ENCODE measurements at places on chromosomes 16 and 17.

- DNase-seq = peak; percentile 8
Observed at GRCh38 chr17:73340093-73340596, 28.3 kb upstream of the CDC42EP4 start.

GRCh38 chr17:33964344-33964979, 290.6 kb upstream of the CCL2 start:
- DNase-seq = peak; percentile 55

GRCh38 chr16:2854700-2855309, 3.2 kb downstream of the PRSS22 start:
- DNase-seq = peak; percentile 33

DNA sequence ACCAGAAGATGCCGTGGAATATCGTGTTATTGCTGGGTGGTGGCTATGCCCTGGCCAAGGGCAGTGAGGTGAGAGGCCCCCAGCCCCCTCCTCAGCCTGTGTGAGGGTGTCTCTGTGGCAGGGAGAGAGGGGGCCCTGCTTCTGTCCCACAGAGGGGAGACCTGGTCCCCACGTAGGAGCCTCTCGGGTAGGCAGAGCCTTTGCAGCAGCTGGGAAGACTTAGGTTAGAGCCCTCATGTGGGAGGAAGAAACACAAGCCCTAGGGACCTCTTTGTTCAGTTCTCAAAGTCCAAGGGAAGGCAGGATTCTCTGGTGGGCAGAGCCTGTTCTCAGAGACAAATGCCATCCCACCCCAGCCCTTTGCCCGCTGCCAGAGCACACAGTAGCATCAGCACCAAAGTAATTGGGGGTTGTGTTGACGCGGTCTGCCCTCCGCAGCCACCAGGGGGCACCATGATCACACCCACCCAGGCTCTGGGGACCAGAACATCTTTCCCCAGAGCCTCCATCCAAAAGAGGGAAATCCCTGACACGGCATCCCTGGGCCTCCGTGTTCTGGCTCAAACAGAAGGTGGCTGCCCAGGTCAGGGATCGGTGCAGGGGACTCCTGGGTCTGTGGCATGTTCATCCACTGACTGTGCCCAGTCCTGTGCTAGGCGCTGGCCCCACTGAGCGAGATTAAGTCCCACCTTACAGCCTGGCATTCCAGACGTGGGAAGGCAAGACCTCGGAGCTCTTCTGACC, 11.5 kb upstream of the FOXN1 start:
- peak; percentile 79 for DNase-seq

GRCh38 chr16:82136956-82137821, 32.8 kb downstream of the MPHOSPH6 start:
- peak; percentile 45 for DNase-seq

- peak; percentile 59 for DNase-seq
Observed at GRCh38 chr16:30585022-30585399, 486 bp downstream of the ZNF785 start.

- peak; percentile 17 for DNase-seq
Observed at GRCh38 chr16:54936201-54936978, 5.7 kb downstream of the IRX5 start.

- no peak for DNase-seq
Observed at GRCh38 chr16:77637940-77638339, 84.4 kb upstream of the NUDT7 start.

DNA sequence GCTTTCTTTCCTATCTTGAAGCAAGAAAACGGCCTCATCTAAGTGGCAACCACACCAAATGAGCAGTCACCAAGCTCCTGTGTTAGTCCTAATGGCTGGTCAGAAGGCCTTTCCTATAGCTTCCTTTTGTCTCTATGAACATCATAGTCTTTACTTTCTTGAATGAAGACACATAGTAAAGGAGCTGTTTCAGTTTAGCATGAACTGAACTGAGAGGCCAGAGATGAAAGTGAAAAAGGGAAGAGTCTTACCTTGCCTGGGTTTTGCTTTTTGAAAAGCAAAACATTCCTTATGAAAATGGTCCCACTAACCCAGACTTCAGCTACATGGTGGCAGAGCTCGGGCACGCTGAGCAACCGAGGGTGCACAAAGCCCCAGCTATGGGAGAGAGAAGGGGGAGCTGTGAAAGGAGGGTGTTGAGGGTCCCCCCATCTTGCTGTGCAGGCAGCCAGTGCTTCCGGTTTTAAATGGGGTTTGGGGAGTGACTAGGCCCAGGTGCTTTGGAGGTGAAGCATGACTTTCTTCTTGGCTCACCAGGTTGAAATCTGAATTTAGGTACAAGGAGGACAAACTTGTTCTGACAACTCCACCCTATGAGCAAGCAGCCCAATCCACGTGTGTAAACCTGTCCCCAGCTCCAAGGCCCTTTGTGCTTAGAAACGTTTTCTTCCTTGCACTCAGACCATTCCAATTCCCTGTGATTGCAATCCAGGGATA, 9.1 kb upstream of the PSMC3IP start:
- no peak for DNase-seq

- DNase-seq = peak; percentile 85
Observed at GRCh38 chr16:53055541-53056391, 975 bp downstream of the CHD9 start.

DNA sequence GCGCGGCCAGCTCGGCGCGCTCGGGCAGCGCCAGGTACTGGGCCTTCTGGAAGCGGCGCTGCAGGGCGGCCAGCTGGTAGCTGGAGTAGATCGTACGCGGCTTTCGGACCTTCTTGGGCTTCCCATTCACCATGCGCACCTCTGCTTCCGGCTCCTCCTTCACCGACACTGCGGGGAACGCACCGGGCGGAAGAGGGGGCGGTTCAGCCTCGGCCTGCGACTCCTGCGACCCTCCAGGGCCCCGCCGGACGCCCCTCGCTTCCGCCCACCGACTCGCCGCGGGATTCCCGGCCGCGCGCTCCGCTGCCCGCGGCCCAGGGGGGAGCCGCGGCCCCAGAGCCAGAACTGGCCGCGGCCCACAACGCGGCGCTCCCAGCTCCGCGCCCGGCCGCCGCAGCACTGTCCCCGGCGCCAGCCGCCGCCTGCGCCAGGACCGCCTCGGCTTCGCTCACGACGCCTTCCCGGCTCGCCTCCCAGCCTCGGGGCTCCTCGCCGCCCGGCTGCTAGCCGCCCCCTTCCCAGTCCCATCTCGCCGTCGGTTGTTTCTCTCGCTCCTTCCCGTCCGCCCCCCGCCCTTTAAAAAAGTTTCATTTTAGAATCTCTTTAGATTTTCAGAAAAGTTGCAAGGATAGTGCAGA, 1.5 kb downstream of the DLX3 start:
- peak; percentile 24 for DNase-seq

DNA sequence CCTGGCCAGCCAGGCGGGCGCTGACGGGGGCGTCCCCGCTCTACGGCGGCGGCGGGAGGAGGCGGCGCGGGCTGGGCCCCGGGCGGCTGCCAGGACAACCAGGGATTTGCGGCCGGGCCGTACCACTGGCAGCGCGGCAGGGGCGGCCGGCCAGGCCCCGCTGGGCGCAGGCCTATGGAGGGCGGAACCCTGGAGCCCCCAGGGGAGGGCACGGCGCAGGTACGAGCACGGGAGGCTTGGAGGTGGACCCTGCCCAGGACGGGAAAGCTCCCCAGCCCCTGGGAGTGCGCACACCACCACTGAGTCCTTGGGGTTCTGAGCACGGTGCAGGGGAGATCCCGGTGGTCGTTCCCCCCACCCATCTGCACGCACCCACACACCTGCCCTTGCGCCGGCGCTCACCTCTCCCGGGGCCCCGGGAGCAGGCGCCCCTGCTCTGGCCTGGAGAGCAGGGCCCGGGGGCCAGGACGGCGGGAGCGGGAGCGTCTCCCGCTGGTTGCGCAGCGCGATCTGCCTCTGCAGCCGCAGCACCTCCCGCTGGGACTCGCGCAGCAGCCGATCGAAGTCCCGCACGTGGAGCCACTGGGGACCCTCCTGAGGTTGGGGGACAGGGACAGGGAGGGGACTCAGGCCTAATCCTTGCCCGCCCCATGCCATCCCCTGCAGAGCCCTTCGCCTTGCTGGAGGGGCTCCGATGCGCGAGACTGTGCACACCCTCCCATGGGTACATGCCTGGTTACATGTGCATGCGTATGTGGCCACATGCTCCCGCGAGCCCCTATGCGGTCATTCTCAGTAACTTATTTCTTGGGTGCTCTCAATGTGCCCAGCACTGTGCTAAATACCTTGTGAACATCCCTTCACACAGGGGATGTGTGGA, 3.9 kb downstream of the TSPOAP1 start:
- peak; percentile 61 for DNase-seq

GRCh38 chr17:4110152-4110551, 32.7 kb downstream of the ZZEF1 start:
- DNase-seq = no peak

DNA sequence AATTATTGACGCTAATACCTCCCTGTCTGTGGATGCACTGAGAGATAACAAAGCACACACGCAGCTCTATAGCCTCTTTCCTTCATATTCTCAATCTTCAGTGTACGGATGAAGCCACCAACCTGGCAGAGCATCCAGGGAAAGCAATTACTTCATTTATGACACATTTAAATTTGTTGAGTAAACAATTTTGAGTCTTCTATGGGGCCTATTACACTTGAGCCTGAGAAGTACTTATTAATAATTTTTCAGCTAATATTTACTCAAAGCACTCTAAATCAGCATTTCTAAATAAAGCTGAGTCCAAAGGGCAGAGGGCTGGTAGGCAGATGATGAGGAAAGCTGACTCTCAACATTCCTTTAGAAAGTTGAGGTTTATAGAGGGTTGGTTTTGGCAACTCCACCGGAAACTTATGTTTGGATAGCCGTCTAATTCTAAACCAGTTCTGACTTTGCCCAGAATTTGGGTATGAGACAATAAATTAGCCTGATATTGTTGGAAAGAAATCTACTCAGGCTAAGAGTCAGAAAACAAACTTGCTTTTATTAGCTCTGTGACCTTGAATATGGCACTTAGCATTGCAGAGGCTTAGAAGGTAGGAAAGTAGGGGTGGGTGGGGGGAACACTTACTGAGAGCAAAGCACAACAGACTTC, 643.5 kb downstream of the CDH11 start:
- DNase-seq = no peak

- DNase-seq = no peak
Observed at GRCh38 chr16:81405702-81406113, 38.9 kb upstream of the CMIP start.

- DNase-seq = no peak
Observed at GRCh38 chr16:66372898-66373155, 6.3 kb downstream of the CDH5 start.

DNA sequence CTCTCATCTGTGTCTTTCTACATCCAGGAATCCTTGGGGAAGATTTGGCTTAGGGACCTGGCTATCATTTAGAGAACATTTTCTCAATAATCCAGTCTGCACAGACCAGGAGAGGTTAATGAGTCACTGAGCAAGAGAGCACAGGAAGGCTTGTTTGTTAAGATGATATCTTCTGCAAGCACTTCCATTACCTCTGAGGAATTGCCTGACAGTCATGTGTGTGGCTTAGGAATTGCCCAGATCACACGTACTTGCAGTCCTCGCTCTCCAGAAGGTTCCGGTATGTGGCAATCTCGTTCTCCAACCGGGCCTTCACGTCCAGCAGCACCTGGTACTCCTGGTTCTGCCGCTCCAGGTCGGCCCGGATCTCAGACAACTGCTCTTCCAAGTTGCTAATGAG, 3.3 kb downstream of the KRT37 start:
- no peak for DNase-seq

DNA sequence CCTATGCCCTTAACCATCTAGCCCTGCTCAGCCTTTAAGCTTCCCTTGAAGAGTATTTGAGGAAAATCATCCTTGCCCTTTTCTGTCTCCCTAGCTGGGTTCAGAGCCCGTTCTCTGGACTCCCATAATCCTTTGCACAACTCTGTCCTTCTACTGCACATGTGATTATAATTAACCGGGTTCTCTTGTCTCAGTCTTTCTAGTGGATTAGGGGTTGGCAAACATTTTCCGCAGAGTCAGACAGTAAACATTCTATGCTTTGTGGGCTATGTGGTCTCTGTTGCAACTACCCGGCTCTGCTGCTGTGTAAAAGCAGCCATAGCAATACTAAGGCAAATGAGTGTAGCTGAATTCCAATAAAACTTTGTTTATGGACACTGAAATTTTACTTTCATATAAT, 80.0 kb downstream of the CDRT15 start:
- DNase-seq = peak; percentile 65

DNA sequence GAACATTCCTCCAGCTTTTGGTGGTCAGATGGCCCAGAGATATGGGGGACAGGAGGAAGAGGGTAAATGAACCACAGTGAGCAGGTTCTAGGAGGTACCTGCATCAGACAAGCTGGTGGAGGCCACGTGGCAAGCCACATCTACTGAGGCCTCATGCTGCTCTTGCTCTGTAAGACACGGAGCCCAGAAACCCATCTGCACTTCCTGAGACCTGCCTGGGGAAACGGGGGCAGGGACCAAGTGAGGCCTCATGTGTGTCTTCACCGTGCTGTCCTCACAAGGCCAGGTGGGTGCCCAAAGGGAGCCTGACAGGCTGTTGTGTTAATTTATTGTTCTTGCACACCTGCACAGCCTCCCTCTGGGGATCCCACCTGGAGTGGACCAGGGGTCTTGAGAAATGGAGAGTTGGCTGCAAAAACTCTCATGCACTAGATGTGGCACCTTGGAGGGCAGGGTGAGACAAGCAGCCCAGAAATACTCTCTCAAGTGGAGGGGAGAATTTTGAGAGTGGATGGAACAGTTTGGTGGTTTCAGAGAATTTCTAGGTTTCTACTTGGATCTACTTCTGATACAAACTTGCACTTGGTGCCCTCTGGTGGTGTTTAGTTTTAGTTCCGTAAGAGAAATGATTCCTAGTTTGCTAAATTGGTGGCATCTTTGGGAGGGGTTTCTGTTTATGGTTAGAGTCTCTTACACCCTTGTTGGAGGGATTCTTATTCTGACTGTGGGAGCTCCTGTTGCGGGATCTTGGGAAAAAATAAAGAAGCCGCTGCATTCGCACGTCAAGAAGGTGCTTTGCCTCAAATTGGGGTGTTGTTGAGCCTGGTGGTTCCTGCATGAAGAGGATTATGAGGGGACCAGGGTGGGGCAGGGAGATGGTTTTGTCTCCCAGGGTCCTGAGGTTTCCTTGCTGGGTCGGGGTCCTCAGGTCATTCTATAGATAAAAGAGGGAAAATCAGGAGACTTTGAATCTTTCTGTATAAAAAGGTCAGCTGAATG, 47.5 kb downstream of the SLC6A2 start:
- DNase-seq = peak; percentile 81

DNA sequence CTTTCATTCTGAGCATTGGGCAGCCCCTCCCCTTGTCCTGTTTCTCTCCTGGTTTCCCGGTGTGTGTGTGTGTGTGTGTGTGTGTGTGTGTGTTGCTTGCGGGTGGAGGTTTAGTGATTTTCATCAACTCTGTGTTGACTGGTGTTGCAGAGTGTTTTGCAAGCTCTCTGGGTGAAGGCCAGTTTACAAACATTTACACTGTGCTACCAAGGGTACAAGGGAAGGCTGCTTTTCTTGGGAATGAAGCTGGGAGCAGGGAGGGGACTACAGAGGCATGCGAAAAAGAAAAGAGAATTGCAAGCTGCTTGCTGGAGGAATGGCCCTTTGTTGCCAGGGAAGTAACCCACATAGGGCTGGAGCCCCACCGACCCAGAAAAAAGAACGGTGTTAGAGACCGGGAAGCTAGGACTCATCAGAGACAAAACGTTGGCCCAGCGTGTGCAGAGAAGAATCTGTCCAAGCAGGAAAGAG, 29.6 kb downstream of the HS3ST3B1 start:
- no peak for DNase-seq
